ENCODE measurements at places on chromosomes 2 and 18.

DNA sequence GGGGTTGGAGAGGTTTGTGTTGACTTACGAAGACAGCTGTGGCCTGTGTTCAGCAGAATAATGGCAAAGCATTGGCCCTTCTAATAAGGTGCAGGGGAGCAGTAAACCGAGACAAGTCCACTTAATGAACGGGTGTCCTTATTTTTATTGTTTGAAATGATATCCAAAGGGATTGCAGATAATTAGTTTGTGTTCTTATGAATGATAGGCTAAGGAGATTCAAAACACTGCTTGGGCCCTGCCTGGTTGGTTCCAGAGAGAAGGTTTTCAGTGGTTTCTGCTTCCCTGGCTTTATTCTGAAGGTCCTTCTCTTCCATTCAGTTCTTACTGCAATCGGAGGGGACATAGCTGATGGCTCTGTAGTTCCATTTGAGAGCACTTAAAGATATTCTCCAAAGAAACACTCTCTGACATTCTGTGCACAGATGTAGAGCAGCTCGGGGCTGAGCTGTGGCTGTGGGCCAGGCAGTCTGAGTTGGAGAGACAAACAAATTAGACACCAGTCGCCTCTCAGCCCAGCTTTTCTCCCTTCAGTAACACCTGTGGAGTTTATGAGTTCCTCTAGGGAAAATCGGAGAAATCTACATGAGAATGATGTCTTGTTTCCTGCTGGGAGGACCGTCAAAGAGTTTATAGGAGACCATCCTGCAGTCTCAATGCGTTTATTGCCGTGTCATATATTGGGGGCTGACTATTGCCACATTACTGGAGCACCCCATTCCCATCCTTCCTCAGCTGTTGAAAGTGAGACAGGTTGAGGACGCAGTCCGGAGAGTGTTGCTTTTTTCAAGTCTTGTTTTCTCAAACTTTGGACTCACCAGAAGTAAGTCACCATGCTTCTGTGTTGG is 6.5 kb downstream of the GREB1 start:
- no peak for DNase-seq

GRCh38 chr2:147703171-147703570 is 141.7 kb upstream of the ACVR2A start:
- no peak for DNase-seq

- peak; percentile 73 for DNase-seq
Measured at GRCh38 chr2:27353762-27354596, 2.6 kb downstream of the GTF3C2 start.

DNA sequence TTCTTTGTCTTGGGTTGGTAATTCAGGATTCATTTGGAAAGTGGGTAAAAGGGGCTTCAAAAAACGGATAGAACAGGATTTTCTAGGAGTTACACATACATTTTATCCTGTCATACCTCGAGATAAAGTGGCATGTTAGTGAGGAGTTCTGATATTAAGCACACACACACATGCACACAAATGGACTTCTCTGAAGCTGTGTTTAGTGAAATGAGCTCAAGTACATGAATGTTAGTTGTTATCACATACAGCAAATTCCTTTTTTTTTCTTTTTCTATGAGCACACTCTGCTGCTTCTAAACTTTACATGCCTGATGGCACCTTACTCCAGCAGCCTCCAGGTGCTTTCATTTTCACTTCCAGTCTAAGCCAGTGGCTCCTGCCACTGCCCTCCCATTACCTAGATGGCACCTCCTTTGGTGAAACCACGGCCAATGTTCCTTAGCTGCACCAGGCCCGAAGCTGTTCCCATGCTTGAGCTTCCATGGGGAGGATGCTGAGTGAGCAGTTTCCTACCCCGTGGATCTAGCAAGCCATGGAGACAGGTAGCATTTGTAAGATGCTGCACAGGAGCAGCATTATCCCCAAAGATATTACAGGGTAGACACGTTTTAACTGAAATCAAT is 49.7 kb downstream of the STAT1 start:
- no peak for DNase-seq

DNA sequence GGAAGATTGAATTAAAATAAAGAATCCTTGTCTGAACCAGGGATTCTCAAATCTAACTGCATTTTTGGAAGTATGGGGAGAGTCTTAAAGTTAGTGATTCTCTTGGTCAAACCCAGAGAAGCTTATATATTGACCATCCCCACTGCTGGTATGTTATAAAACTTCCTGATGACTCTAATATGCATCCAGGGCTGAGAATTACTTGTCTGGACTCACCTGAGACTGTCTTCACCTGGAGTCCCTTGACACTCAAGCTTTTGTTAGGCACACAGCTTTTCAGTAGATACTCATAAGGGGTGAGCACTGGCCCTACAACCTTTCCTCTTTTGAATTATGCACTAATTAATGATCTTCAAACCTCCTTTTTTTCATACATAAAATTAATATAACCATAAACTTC is 149.6 kb upstream of the GULP1 start:
- DNase-seq: no peak

DNA sequence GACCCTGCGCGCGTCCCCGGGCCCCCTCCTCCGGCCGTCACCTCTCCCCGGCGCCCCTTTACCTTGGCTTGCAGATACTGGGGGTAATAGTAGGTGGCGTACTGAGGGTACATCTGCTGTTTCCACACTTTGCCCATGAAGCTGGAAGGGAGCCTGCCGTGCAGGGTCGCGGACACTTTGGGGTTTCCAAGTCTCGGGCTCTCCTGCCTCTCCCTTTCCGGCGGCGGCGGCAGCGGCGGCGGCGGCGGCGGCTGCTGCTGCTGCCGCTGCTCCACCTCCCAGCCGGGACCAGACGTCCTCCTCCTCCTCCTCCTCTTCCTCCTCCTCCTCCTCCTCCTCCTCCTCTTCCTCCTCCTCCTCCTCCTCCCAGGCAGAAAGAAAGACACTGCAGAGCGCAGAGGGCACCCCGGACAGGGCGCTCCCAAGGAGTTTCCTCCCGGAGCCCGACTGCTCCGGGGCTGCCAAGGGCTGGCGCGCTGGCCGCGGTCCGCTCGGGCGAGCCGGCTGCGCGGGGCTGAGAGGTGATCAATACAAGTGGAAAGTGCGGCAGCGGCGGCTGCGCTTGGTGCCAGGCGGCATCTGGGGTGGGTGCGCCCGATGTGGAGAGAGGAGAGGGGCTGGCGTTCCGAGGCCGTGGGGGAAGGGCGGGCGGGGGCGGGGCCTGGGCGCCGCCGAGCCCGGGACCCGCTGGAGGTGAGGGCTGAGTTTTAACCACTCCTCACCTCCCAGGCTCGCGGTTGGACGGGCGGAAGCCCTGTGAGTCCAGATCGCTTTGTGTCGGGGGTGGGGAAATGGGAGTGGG is at the start of gene RBMS1:
TSS of gene RBMS1 (minus strand) at position 581 of the 802 bp plus-strand sequence. CDS start at position 137, 444 bp downstream.
- DNase-seq: peak; percentile 54
